ENCODE measurements at places on chromosomes 1 and 21.

DNA sequence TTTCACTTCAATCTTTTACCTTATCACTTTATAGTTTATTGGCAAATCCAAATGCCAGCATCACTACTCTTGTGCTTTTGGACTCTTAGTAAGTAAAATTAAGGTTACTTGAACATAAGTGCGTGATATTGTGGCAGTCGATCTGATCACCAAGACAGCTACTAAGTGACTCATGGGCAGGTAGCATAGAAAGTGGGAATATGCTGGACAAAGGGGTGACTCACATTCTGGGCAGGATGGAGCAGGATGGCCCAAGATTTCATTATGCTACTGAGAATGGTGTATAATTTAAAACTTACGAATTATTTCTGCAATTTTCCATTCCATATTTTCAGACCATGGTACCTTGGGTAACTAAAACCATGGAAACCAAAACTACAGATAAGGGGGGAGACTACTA lies 120.2 kb downstream of the ROR1 start:
- peak; percentile 59 for DNase-seq

- peak; percentile 16 for DNase-seq
Observed at GRCh38 chr1:216686860-216687766, 36.1 kb downstream of the ESRRG start.

GRCh38 chr1:229856009-229856650 lies 210.9 kb upstream of the GALNT2 start:
- DNase-seq = no peak

GRCh38 chr1:70517444-70517843 lies 106.4 kb downstream of the CTH start:
- DNase-seq = no peak

DNA sequence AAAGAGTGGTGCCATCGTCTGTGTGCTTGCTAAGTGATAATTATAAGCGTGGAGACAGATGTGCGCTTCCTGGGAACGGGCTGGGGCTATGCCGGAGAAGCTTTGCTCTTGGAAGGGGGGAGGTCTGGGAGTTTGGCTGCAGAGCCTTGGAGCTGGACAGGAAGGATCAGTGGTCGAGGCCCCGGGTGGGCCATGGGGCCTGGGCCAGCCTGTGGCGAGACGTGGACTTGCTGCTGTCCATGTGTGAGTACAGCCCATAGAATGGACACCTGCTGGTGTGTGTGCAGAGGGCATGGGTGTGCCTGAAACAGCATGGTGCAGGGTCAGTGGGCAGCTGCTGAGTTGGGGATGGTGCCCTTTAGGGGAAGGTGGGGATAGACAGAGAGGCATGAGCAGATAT lies 121.3 kb downstream of the PCBP3 start:
- DNase-seq = no peak

GRCh38 chr1:150928286-150928685 lies 2.1 kb downstream of the SETDB1 start:
- DNase-seq = no peak

DNA sequence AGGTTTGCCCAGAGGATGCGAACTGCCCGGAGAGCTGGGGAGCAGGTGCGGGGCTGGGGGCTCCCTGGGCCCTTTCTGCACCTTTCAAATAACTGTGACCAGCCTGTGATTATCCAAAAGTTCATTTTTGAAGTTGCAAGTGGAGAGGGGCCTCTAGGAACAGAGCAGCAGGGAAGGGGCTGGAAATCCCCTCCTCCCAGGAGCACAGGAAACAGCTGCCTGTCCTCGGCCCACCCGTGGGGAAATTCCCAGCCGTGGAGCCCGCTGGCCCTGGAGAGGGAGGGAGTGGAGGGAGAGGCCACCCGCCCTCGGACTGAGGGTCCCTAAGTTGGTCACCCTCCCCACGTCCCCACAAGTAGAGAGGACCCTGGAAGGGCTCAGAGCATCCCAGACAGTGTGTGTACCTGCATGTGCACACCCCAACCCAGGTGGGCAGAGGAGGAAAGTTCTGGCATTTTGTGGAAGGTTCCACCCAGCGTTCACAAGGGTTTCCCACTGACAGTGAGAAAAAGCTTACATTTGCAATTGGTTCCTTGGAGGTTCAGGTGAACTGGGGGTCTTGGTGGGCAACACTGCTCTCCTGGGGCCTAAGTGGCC lies 1.2 kb upstream of the TNFRSF4 start:
- no peak for DNase-seq

DNA sequence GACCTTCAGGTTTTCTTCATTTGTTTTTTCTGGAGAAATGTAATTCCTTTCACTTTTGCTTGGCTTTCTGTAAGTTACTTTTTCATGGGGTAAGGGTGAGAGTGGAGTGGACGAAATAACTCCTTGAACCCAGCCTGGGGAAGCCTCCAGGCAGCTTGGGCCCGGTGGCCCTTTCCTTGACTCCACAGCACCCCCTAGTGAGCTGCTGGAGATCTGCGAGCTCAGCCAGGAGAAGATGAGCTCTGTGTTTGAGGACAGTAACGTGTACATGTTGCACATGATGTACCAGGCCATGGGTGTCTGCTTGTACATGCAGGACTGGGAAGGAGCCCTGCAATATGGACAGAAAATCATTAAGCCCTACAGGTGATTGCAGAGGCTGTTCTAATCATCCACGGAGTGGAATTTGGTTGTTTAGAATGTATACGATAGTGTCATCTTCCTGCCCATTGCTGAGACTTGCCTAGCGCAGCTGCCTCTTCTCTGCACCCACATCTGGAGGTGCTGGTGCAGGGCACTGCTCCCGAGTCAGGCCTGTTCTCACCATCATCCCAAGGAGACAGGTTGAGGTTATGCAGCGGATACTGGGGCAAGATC lies 51.0 kb downstream of the SMYD2 start:
- peak; percentile 51 for DNase-seq
